ENCODE measurements at places on chromosomes 16 and 17. TPM values are rescaled to one million over a fixed set of nuclear protein-coding genes. Genes with fewer than 3 reads are reported as not detected.

The TSPOAP1 gene
- polyA plus RNA-seq = 1.9 TPM

The FAM171A2 gene
- polyA plus RNA-seq = 4.9 TPM

The CLEC19A gene
- not detected for polyA plus RNA-seq

The C16orf54 gene
- not detected for polyA plus RNA-seq

Data from SK-N-SH (cell line).